CD4-positive, alpha-beta T cell treated with Interleukin-10 for 1 hour (primary cell): ENCODE measurements at places on chromosomes 5 and 9.

DNA sequence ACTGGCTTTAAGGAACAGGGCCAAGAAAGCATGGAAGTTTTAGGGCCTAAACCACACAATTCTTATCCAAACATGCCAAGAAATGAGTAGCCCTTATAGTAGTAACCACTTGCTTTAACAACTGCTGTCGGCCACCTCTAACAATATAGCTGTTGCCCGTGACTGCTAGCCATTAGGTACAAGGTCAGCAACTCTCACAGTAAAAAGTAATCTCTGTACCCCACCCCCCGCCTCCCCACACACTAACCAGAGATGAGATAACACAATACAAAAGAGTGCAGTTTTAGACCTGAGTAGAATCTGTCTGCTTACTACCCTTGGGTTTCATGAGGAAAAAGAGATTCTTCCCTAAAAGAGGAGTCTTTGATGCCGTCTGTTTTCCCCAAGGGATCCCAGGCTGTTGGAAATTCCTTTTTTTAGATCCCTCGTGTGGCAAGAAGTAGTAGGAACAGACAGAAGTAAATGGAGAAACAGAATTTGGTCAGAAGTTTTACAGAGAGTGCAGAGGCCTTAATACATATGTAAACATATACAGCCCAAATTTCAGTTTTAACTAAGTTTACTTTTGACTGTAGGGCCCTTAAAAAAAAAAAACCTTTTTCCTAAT, 94.3 kb downstream of the WDR41 start:
- no peak for DNase-seq

DNA sequence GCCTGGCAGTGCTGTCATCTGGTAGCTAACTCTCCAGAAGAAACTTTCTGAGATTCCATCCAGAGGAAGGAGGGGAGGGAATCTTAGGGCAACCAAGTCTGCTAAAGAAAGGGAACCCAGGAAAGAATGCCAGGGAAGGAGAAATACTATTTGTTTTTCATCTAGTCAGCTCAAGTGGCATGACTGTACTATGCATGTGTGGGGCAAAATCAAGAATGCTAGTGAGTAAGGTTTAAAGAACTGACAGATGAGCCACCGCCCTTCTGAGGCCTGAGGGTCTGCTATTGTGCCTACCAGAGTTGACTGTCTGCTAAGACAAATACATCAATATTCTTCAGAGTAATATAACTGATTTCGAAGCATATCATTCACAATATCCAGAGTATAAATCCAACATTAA, 204.2 kb downstream of the SLC12A2 start:
- DNase-seq, result no peak

- no peak for DNase-seq
Observed at GRCh38 chr9:221989-222776, 7.5 kb downstream of the DOCK8 start.

DNA sequence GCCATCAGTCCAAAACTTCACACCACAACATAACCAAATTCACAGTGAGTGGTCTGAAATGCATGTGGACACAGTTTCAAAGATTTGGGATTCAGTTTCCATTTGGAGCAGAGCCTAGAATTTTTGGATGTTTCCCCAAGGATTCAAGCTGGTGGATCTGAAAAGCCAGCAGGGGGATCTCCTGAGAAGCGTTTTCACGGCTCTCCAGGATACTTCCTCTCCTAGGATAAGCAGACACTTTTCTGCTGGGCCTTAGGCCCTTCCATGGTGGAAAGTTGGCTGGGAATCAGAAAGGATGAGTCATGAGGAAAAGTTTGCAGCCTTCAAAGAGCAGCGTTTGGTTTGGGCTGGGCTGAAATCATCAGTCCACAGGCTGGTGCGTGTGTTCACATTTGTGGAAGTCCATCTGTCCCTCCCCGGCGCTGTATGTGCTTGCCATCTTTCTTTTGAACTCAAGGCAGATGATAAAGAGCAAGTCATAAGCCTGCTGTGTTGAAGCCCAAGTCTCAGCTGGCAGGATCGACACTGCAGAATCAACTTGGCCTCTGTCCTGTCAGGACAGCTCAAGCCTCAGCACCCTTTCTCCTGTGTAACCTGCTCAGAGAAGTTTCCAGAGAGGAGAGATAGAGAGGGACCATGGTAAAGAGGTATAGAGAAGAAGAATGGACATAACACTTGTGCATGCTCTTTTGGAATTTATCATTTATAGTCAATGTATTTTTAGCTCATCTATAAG, 152.6 kb upstream of the MSX2 start:
- DNase-seq, result no peak

GRCh38 chr9:92740446-92740961, 24.1 kb downstream of the BICD2 start:
- DNase-seq, result no peak

DNA sequence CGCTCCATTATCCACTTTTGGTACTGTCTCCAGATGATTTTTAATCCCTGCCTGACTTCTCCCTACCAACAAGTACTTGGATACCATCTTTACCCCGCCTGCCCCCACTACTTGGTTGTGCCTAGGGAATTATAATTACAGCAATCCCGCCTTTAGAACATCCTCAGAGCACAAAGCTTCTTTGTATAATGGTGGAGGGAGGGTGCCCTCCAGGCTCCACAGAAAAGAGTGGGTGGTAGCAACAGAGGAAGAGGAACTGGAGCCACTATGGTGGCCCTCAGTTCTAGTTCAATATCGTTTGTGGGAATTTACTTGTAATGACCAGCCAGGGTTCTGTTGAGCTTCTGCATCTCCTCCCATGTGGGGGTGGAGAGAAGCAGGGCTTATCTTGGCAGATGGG, 79.0 kb upstream of the RNF38 start:
- no peak for DNase-seq

DNA sequence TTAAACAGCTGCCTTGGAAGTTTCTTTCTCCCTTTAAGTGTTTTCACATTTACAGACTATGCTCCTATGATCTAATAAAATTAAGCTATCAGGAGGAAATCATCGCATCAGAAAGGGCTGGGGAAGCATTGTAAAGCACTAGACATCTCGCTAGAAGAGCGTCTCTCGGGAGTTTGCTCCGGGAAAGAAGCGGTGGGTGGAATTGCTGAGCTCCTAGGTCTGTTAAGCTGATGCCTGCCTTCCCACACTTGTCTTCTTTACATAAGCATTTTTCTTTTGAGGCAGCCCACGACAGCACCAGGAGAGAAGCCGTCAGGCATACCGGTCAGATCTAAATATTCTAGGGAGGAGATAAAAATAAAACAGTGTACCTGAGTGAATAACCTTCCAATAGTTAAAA, 541.7 kb upstream of the TUSC1 start:
- no peak for DNase-seq

GRCh38 chr9:86500667-86501435, 146.6 kb upstream of the TUT7 start:
- no peak for DNase-seq

DNA sequence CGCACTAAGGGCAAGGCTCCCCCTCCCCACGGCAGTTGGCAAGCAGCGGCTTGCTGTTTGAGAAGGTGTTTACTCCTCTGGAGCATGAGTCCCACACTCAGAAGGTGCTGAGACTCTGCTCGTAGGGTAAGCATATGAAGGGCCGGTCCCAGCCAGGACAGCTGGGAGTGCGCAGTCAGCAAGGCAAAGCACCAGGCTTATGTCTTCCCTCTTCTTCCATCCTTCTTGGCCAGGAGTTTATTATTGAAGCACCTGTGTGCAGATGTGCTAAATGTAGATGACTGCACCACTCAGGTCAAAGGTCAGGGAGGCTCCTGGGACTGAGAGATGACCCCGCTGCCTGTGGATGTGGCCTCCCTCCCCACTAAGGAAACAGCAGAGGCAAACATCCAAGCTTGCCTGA, 27.0 kb upstream of the CDKN2AIPNL start:
- no peak for DNase-seq

DNA sequence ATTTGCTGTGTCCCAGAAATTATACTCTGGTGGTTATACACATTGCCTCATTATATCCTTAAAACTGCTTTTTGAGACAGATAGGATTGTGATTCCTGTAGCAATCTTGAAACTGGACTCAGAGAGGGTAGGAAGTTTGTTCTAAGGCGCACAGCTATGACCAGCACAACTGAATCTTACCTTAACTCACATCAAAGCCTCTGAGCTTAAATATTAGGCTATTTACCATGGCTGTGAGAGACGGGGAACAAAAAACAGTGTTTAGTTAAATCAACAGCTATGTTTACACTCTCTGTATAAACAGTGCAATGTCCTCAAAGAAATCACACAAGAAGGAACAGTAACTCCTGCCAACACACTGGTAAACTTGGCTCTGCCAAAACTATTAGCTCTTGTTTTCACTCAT, 50.9 kb upstream of the TUT7 start:
- DNase-seq, result no peak

GRCh38 chr5:93677359-93677891, 64.0 kb downstream of the POU5F2 start:
- no peak for DNase-seq

- DNase-seq, result no peak
Observed at GRCh38 chr5:135079099-135079681, 45.2 kb upstream of the PITX1 start.

DNA sequence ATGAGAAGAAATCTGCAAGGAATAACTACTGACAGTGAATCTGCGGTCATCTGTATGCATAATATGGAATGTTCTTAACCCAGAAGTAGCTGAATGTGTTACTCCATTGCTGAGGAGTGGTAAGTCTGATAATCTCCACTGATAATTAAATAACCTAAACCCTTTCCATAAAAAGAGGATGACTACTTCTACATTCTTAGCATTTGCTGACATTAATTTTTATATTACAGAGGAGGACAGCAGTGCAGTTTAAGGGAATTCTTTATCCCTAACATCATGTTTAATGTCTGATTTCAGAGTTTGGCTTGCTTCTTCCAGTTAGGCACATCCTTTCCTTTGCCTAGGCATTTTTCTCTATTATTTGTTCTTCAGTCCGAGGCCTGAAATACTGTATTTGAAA, 52.2 kb downstream of the CDC42SE2 start:
- DNase-seq, result no peak

DNA sequence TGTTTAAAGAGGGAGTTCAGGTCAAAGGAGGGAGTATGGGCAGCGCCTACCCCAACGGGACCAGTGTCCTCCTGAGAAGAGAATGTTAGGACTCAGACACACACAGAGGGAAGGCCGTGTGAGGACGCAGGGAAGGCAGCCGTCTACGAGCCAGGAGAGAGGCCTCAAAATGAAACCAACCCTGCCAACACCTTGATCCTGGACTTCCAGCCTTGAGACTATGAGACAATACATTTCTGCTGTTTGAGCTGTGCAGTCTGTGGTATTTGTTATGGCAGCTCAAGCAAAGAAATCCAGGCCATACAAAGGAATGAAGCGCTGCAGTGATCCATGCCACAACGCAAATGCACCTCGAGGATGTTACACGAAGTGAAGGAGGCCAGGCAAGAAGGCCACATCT, 97.9 kb downstream of the COL23A1 start:
- DNase-seq, result no peak

DNA sequence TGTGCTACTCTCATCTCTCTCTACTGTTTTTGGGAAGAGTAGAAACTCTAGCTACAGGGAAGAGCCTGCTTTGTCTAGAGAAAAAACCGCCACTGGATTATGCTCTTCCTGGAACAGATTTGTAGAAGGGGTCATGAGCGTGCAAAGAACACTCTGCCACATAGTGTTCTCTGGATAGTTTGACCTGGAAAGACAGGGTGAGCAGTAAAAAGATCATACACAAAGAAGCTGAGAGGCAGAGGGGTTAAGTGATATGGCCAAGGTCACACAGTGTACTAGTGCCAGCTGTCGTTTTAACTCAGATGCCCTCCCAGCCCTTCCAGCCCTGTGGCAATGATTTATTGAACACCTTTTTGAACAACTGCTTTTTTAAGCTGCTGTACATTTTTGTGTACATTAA, 182.2 kb downstream of the NNT start:
- DNase-seq, result no peak

DNA sequence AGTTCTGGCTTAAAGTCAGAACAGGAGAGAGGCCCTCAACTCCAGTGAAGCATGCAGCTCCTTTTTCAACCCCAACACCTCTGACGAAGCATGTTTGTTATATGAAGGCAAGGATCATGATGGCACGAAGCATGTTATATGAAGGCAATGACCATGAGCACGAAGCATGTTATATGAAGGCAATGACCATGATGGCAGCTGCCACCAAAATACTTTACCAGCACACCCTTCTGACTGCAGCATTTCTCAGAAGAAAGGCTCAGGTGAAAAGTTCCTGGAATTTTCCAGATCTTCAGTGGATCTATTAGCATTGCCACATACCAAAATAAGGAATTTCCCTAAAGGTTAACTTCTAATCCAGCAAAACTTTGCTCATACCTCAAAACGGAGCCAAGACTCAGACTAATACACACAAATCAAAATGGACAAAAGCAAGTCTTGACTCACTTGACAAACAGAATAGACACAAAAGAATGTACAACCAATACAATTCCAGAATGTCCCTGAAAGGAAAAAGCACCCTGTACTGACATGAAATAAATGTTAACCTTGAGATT, 217.4 kb downstream of the FANCC start:
- DNase-seq, result no peak

GRCh38 chr5:74027732-74028338, 401.8 kb downstream of the ARHGEF28 start:
- DNase-seq, result no peak

DNA sequence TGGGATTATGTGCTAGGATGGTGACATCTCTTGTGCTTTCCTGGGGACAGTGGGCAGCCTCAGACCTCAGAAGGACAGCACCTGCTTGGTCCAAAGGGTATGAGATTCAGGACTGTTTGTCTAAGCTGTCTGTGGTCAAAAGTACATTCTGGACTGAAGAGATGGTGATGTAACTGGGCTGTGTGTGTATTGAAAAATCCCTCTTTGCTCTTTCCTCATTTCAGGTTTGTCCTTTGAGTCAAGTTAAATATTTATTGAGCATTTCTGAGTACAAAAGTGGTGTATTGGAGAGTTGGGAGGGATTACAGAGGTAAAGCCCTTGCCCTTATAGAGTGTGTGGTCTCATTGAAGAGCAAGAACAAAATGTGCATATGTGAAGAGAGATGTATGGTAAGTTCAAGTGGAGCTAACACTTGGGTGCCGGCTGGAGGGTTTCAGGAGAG, 46.7 kb downstream of the RCL1 start:
- no peak for DNase-seq

DNA sequence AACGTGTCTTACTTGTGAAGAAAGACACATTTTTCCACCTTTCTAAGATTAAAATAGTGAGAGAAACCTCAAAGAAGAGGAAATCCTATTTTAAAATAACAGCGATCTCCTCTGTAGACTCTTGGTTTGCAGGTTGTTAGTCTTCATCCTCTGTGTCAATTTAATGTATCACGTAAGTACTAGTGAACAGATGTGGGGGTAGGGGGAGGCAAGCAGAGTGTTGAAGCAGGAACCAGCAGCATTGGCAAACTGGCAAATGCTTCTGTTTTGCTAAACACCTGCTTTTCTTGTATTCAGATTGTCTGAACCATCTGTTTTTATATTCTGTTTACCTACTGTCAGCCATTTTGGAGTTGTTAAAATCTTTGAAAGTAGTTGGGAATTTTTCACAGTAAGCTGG, 159.3 kb upstream of the TLX3 start:
- no peak for DNase-seq
